Small intestine (tissue), 16 donors: ENCODE measurements at places on chromosomes 1 and 21.

- peak; percentile 95 for DNase-seq
These were observed at the start of gene DNALI1 for GRCh38 chr1:37556712-37557196. Gene DNALI1, plus strand, starts transcription at chr1:37556940. Its CDS starts 55 bp downstream, at chr1:37556995.

- DNase-seq, result peak; percentile 86
These were observed 13.5 kb upstream of the SLC19A1 start for GRCh38 chr21:45555557-45556301.

DNA sequence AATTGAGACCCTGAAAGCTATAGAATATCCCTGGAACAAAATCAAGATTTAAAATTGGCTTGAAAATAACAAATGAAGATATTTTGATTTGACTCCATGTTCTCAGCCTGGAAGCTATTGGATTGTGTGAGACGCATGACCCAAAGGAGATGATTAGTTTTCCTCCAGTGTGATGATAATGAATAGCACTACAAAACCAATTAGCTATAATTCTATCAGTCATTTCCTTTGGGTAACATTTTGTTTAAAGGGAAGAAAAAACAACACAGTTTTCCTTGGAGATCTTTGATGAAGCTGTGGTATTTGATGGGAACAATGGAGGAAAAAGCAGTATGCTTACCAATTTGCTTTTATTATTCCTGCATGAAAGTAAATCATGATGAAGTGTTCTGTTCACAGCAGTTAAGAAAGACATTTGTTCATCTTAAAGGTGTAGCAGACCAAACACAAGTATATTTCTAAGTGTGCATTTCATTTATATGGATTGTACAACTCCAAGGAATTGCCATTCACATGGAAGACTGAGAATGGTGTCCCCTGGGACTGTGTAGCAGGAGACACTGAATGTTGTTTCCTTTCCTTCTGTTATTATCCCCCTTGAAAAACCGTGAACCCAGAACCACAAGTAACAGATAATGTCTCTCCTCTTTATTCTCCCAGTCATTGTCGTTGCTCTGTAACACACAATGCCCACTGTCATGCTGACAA, 111.4 kb downstream of the CACHD1 start:
- no peak for DNase-seq

DNA sequence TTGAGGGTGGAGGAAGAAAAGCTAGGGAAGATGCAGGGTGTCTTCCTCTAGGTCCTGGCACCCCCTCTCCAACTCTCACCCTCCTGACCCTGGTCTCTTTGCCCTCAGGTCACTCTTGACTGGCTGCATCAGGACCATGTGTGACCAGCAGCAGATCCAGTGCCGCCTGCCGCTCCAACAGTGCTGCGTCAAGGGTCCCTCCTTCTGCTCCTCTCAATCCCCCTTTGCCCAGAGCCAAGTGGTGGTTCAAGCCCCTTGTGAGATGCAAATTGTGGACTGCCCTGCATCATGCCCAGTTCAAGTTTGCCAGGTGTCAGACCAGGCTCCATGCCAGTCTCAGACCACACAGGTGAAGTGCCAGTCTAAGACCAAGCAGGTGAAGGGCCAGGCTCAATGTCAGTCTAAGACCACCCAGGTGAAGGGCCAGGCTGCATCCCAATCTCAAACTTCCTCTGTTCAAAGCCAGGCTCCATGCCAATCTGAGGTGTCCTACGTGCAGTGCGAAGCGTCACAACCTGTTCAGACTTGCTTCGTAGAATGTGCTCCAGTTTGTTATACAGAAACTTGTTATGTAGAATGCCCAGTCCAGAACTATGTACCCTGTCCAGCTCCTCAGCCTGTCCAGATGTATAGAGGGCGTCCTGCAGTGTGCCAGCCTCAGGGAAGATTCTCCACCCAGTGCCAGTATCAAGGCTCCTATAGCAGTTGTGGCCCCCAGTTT, 1.8 kb downstream of the KPRP start:
- DNase-seq, result no peak

DNA sequence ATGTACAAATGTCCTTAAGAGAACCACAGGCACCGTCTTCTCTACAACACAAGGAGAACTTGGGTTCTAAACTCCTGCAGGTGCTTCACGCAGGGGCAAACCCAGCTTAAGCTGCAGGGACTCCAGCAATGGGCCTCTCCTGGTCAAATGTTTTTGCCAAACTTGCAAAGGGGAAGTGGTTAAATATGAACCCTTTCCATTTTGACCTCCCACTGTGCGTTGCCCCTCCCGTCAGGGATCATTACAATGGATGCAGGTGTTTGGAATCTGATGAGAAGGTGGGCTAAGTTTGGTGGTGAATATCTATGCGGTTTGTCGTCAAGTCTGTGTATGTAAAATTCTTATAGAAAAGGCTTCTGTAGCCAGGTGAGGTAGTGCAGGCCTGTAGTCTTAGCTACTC, 29.1 kb upstream of the SLC25A33 start:
- no peak for DNase-seq

DNA sequence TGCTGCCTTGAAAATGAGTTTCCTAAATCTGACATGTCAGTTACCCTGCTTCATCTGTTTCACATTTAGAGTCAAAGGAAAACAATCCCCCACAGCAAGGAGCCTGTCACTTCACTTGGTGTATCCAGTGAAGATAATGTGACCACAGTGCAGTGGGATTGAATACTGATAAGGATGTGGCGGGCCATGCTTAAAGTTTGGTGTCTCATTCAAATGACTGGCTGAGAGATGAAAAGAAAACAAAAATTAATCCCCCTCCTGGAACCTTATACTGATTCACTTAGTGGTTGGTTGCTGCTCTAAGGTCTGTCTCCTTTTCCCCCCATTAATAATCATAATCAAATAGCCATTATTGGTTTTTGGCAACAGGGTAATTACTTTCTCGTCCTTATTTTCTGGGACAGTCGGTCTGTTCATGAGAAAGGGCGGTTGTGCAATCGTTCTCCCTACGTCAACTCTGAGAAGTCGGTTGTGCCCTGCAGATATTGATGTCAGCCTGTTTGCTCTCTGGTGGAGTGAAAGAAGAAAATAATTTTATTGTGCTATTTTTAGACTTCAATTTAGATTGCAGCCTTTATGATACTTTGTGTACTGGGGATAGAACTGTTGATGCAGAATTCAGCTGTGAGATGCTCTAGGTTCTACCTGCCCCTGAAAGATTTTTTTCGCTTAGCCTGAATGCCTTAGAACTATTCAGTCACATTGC, 360.2 kb downstream of the DISC1 start:
- DNase-seq, result no peak

DNA sequence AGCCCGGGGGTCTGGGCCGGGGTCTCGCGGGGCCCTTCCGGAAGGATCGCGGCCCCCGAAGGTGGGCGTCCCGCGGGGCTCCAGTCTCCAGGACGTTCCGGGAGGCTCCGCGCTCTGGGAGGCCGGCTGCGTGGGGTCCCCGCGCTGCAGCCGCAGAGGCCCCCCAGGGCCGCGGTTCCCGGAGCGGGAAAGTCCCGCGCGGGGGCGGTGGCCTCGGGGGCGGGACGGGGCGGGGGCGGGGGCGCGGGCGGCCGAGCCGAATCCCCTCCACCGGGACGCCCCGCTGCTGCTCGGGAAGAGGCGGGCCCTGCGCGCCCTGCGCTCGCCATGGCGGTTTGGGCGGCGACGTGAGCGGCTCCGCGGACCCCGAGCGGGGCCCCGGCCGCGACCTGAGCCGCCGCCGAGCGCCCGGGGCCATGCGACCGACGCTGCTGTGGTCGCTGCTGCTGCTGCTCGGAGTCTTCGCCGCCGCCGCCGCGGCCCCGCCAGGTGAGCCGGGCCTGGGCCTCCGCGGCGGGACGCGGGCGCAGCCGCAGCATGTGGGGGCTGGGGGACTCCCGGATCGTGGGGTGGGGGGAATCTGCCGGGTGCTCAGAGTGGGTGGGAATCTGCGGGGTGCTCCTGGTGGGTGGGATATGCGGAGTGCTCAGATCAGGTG, at the start of gene IFNGR2:
TSS of gene IFNGR2 (plus strand) at position 286 of the 658 bp plus-strand sequence. CDS start at position 417, 131 bp downstream.
- peak; percentile 77 for DNase-seq
